ENCODE measurements at places on chromosomes 1 and 21.

GRCh38 chr21:35236090-35236489 lies 187.0 kb upstream of the RUNX1 start:
- no peak for DNase-seq

- DNase-seq = peak; percentile 65
Observed at GRCh38 chr1:176696109-176696508, 233.1 kb downstream of the PAPPA2 start.

DNA sequence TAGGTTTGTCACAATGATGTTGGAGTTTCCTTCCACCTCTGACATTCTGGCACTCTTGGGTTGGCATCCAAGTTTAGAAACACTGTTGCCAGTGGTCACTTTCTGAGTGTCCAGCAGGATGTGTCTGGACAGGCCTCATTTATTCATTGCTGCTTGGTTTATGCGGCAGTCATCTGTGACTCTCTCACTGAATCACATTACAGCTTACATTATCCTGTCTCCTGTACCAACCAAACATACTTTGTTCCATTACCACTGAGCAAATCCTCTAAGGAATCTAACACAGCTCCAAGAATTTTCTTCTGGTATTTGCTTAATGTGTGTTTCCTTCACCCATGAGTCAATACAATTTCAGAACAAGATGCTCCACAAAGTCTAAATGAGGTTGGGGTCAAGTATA lies 19.9 kb downstream of the SGIP1 start:
- DNase-seq = no peak

DNA sequence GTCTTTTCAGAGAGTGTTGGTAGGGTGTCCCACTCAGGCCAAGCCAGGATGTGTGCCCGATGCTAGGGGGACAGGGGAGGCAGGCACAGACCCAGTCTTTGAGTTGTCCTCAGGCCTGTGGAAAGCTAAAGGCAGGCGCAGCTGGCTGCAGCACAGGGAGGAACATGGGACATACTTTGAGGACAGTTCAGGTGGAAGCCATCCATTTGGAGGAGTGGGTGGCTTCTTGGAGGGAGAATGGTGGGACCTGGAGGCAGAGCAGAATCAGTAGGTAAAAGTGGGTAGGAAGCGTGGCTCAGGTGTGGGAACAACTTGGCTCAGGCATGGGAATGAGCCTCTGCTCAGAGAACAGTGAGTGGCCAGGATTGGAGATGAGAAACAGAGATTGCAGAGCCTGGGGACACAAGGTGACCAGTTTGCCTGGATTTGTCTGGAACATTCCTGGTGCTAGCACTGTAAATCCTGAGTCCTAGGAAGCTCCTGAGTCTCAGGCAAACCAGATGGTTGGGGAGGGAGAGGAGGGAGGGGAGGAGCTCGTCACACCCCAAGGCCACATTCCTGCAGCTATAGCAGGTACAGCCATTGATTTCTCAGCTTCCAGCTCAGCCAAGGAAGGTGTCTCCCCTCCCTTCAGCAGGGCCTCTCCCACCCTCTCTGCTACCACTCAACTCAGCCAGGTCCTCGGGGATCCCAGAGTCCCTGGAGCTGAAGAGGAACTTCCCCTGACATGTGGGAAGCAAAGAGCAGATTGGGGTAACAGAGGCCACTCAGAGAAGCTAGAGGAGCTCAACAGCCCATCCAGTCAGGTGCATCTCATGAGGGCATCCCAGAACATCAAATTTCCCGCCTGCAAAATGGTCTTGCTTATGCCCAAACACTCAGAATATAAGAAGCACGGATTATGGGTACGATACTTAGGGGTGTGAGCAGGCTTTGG lies 65.2 kb upstream of the TINAGL1 start:
- no peak for DNase-seq

DNA sequence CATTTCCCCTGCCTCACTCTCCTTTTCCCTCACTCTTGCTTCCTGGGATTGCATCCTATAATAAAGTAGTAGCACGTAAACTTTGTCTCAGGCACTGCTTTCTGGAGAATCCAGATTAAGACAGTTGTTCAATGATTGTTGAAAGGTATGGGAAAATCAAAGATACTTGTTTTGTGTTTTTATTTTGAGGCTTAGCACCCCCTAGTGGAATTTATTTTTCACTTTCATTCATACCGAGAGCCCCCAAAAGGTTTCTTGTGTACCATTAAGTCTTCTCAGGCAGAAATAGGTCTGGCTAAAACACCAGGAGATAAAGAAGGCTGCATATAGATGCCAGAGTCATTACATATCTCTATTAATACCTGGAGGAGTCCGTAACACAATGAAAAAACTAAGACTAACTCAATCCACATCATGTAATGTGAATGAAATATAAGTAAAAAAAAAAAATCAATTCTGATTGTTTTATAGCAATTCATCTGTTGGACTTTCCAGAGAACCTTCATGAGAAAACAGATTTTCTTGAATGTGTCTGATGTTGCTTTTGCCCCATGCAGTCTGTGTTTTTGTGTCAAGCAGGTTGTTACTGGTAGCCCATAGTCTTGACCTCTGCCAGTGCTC lies 103.5 kb downstream of the RPE65 start:
- peak; percentile 40 for DNase-seq

DNA sequence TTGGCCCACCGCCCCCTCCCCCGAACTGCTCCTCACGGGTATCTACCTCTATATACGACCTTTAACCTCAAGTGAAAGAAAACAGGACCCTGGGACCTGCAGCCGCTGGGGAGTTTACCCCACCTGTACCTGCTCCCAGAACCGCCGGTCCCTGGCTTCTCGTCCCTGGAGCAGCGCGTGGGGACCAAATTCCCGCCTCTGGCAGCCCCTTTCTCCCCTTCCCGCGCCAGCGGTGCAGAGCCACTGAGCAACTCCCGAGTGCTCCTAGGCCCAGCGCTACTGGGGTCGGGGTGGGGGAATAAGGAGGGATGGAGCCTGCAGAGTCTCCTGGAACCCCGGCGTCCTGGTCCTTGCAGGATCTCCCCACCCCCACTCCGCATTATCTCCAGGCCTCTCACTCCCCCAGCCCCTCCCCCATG lies 1.6 kb downstream of the SYT6 start:
- no peak for DNase-seq

GRCh38 chr1:236716160-236716559 lies 29.9 kb downstream of the ACTN2 start:
- DNase-seq = peak; percentile 56

DNA sequence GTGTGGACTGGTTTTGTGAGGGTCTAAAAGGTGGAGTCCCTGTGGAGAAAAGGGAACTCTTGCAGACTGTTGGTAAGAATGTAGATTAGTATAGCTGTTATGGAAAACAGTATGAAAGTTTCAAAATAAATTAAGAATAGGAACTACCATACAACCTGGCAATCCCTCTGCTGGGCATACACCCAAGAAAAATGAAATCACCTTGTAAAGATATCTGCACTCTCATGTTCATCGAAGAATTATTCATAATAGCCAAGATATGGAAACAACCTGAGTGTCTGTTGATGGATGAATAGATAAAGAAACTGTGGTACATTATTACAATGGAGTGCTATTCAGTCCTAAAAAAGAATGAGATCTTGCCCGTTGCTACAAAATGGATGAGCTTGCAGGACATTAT lies 109.6 kb downstream of the TBX19 start:
- DNase-seq = no peak

GRCh38 chr1:168725060-168725459 lies 3.9 kb downstream of the DPT start:
- DNase-seq = no peak

- no peak for DNase-seq
Observed at GRCh38 chr1:68375919-68376318, 73.8 kb downstream of the RPE65 start.

GRCh38 chr1:167500283-167500860 lies 18.0 kb downstream of the CD247 start:
- DNase-seq = no peak

- DNase-seq = no peak
Observed at GRCh38 chr1:23963617-23964234, 4.1 kb downstream of the PNRC2 start.

Measured in stomach (tissue), 19 donors.